ENCODE measurements at places on chromosomes 5 and 9.

DNA sequence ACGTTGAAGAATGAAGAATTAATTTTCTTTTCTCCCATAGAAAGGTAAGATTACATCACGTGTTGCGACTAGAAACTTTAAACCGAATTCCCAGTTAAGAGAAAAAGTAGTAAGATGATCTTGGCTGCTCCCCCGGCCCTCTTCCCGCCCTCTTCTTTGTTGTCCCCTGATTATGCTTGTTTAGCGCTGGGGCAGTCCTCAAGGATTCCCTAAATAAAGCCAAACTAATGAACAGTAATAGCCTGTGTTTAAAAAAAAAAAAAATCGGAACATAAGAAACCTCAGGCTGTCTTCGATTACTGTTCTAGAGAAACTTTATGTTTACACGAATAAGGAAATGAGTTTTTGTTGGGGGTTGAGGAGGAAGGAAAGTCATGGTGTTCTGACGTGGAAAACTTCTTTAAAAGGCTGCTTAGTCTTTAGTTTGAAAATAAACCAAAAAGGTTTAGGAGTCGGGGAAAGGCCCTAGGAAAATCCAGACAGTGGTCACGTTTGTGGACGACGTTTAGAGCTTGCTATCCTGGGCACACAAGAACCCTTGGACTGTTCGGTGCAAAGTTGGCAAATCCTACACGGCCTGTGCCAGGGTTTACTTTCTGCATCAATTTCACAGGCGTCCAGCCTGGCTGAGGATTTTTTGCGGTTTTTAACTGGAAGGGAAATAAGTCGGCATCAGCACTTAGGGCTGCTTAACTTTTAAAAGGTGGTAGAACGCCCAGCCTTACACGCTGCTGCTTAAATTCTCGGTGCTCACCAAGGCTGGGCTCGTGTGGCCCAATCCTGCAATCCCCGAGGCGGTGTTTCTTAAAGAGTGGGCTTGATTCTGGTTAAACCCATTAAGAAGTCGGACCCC, 1.1 kb upstream of the MAT2B start:
- no peaks in the 10 kb centered on the region for H3K36me3 ChIP-seq
- H3K4me1 ChIP-seq = no peaks in the 10 kb centered on the region
- peak overlapping the region; percentile 97 for H3K27ac ChIP-seq
- peak; percentile 58 for DNase-seq
- peak overlapping the region; percentile 67 for H3K4me3 ChIP-seq

DNA sequence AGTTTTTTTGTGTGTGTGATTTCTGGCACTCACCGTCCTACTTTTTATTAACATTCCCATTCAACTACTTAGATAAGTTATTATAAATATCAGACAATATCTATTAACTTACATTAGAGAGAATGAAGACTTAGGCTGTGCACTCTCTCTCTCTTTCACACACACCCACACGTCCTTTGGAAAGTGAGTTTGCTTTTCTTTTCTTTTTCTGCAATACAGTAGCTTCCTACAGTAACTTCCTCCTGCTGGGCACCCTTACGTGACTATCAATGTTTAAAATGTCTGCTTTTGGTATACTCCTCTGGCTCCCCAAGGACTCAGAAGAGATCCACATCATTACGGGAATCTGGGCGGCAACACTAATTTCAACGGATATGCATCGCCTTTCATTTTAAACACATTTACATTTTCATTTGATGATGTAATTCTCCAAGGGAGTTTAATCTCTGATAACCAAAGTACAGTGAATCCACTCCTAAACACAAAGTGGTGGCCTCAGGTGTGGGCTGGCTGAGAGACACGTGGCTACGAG, 179.5 kb downstream of the MAPKAP1 start:
- no peaks in the 10 kb centered on the region for H3K27me3 ChIP-seq
- H3K27ac ChIP-seq = no peak overlapping the region
- H3K36me3 ChIP-seq = no peaks in the 10 kb centered on the region
- H3K4me3 ChIP-seq = no peak overlapping the region
- no peaks in the 10 kb centered on the region for H3K4me1 ChIP-seq
- DNase-seq = no peak

GRCh38 chr9:117718701-117719100, 14.5 kb downstream of the TLR4 start:
- H3K4me1 ChIP-seq = no peaks in the 10 kb centered on the region
- H3K36me3 ChIP-seq = peaks cover 9% of the 10 kb centered on the region
- H3K4me3 ChIP-seq = no peak overlapping the region
- no peak for DNase-seq

- H3K27me3 ChIP-seq = no peaks in the 10 kb centered on the region
- no peak overlapping the region for H3K4me3 ChIP-seq
- no peak overlapping the region for H3K27ac ChIP-seq
- H3K4me1 ChIP-seq = no peaks in the 10 kb centered on the region
- DNase-seq = no peak
Observed at GRCh38 chr9:89464300-89464901, 33.5 kb downstream of the SEMA4D start.

- H3K36me3 ChIP-seq = no peaks in the 10 kb centered on the region
- no peaks in the 10 kb centered on the region for H3K4me1 ChIP-seq
- no peaks in the 10 kb centered on the region for H3K27me3 ChIP-seq
- no peak overlapping the region for H3K4me3 ChIP-seq
Observed at GRCh38 chr5:62299600-62299999, 6.4 kb upstream of the KIF2A start.

GRCh38 chr5:169197343-169197742, 103.6 kb downstream of the SLIT3 start:
- peak overlapping the region; percentile 11 for H3K4me3 ChIP-seq
- H3K27ac ChIP-seq = peak overlapping the region; percentile 67

- no peaks in the 10 kb centered on the region for H3K4me1 ChIP-seq
- no peak overlapping the region for H3K4me3 ChIP-seq
- DNase-seq = no peak
- H3K27ac ChIP-seq = no peak overlapping the region
- no peaks in the 10 kb centered on the region for H3K36me3 ChIP-seq
Observed at GRCh38 chr9:15999422-16000339, 446.8 kb downstream of the CCDC171 start.
